Stimulated activated CD4-positive, alpha-beta T cell treated with anti-CD3 and anti-CD28 coated beads, Interleukin-12 subunit alpha, Interleukin-12 subunit beta, amount 100 ng/mL, for 4 hours (primary cell): ENCODE measurements at places on chromosomes 16 and 17.

DNA sequence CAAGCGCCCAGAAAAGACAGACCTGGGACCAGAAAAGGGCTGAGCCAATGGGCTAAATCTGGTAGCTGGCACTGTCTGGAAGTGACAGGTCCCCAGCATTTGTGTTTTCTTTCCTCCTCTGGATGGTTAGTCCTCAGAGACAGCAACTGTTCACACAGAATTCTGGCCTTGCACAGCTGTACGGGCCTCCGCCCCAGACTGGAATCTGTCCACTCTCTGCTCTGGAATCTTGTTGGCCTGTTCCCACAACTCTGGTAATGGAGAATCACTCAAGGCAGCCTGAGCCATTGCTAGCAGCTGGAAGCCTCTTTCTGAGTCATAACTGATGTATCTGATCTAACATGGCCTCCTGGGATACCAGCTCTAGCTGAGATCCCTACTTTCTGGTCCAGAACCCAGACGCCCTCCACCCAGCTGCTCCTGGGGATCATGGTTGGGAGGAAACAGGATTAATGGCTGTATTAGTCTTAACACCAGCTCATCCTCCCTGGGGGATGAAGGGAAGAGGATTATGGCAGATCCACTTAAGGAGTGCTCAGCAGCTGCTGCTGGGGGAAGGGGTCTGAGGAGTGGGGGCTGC lies 9.1 kb downstream of the ZNF668 start:
- DNase-seq: no peak

GRCh38 chr16:86133847-86134375 lies 234.9 kb downstream of the IRF8 start:
- no peak for DNase-seq

DNA sequence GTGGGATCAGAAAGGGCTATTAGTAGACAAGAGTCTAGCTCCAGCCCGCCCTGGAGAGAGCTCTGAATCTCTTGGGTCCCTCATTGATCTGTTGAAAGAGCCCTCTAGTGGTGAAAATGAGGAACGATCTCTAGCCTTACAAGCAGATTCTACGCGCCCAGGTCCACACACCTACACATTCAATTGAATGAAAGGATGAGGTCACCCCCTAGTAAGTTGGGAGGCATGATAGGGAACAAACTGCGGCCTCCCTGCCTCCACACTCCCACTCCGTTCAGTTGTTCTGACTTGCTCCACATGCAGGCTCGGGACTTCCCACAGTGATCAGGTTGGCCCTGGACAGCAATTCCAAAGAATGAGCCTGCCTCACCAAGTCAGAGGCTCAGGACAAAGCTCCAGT lies 2.9 kb upstream of the CACNG3 start:
- DNase-seq: peak; percentile 14

GRCh38 chr16:55709801-55710200 lies 54.0 kb downstream of the SLC6A2 start:
- DNase-seq: no peak

- DNase-seq: no peak
Measured at GRCh38 chr17:6479622-6480302, 35.5 kb downstream of the PIMREG start.

DNA sequence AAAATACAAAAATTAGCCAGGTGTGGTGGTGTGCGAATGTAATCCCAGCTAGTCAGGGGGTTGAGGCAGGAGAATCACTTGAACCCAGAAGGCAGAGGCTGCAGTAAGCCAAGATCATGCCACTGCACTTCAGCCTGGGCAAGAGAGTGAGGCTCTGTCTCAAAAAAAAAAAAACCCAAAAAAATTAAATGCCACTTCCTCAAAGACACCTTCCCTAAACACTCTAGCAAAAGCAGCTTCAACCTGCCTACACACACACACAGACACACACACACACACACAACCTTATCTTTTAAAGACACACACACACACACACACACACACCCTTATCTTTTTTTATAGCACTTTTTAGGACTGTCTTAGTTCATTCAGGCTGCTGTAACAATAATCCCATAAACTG lies 201.7 kb upstream of the PSMD7 start:
- DNase-seq: no peak

DNA sequence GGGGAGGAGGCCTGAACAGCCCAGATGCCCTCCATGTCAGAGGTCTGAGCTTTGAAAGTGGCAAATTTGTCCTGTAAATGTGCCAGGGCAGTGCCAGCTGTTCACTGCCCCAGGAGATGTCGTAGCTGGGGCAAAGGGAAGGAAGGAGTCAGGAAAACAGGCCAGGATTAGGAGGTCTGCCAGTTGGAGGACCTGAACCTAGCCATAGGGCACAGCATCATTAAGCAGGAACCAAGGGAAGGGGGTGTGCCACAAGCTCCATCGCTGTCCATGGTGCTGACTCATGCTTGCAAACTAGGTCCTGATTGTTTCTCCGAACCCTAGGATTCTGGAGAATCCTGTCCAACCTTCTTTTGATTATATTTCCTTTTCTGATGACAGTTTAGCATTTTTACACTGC lies 124.2 kb downstream of the TMEM132E start:
- peak; percentile 3 for DNase-seq

DNA sequence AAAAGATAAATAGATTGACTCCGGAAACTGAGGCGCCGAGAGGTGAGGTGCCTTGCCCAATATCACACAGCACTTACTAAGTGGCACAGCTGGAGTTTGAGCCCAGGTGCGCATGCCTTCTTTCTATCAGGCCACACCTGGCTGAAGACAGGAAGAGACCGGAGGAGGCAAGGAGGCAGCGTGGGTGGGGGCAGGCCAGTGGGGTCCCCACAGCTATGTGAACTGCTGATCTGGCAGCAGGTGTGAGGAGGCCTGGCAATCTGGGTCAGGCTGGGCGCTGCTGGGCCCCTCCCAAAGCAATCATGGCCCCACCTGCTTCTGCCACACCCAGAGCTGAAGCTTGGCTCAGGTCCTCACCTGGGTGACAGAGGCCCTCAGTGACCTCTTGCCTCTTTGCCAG lies 1.9 kb upstream of the GDPD3 start:
- no peak for DNase-seq

DNA sequence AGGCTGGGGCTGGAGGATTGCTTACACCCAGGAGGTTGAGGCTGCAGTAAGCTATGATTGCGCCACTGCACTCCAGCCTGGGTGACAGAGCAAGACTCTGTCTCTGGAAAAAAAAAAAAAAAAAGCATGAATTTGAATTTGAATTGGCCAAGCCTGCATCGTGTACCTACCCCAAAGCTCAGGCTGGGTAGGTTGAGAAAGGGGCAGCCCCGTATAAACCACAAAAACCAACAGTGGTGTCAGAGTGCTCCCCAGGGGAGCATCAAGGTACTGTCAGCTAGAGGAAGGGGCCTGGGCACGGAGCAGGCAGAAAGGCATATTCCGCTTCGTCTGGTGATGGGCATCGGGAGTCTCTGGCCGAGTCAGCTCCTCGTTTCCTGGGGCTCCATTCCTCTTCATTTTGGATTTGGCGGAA lies 40.9 kb downstream of the RAP1GAP2 start:
- peak; percentile 28 for DNase-seq

DNA sequence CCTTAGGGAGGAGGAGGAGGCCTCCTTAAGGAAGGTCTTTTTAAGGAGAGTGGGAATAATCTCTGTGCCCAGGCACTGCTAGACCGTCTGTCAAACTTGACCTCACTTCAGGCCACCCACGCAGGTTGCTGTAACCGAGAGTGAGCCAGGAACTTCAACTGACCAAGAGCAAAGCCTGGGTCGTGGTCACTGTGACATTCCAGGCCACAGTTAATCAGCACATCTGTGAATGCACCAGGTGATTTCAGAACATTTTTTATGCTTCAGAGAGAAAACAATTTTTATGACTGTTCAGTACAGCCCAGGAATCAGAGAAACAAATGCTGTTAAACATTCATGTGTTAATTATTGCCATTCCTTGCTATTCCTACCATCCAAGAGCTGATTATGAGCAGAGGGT lies 226.6 kb upstream of the ASIC2 start:
- no peak for DNase-seq

DNA sequence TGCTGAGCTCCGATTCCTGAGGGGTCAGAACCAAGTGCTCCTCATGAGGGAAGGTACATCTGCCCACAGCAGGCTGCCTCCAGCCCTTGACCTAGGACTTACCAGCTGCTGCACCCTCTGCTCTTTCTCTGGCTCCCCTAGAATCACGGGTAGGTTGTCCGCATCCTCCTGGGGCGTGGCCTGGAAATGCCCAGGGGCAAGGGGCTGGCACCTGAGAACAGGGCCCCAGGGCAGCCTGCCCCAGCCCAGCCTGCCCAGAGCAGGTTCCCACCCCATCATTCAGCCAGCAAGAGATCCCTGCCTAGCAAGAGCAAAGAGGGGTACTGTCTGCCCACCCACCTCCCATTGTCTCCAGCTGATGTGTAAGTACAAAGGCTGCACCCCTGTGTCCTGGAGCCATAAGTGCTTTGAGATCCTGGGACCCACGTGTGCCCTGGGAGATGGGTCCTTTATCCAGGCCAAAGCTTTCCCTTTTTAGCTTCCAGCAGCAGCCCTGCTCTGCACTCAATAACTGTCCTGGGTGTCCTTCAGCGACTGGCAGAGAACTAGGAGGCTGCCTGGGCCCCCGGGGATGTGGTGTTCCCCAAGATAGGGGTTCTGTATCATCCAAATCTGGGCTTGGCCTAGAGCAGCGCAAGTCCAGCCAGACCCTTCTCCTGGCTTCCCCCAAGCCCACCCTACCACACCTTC lies 5.1 kb downstream of the TSPOAP1 start:
- DNase-seq: no peak

- no peak for DNase-seq
Measured at GRCh38 chr17:41107941-41108450, 2.8 kb downstream of the KRTAP4-9 start.

DNA sequence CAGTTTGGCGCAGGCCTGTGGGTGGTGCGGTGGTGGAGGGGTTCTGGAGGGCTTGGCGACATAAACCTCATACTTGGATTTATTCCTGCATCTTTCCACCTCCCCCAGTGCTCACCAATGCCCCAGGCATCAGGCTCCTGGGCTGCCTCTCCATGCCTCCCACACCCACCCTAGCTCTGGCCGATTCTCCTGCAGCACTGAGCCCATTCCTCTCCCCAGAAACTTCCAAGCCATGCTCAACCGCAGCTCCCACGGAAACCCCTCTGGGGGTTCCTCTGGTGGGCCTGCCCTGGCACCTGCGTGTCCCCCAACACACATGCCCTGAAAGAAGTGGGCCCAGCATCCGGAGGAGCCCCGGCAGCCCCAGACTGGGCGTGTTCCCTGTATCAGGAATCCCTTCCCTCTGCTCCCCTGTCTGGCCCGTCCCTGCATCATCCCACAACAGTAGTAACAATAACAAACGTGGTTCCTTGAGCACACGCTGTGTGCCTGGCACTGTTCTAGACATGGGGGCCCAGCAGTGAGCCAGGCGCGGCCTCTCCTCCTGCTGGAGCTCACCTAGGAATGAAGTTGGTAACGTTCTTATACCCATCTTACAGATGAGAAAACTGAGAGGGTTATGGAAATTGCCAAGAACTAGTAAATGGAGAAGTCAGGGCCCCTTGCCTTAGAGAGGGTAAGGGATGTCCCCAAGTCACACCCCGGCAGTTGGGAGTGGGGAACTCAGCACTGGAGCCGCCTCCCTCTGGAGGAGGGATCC lies 2.3 kb downstream of the PRSS21 start:
- DNase-seq: no peak

GRCh38 chr16:82016263-82016662 lies 5.0 kb upstream of the SDR42E1 start:
- DNase-seq: no peak

DNA sequence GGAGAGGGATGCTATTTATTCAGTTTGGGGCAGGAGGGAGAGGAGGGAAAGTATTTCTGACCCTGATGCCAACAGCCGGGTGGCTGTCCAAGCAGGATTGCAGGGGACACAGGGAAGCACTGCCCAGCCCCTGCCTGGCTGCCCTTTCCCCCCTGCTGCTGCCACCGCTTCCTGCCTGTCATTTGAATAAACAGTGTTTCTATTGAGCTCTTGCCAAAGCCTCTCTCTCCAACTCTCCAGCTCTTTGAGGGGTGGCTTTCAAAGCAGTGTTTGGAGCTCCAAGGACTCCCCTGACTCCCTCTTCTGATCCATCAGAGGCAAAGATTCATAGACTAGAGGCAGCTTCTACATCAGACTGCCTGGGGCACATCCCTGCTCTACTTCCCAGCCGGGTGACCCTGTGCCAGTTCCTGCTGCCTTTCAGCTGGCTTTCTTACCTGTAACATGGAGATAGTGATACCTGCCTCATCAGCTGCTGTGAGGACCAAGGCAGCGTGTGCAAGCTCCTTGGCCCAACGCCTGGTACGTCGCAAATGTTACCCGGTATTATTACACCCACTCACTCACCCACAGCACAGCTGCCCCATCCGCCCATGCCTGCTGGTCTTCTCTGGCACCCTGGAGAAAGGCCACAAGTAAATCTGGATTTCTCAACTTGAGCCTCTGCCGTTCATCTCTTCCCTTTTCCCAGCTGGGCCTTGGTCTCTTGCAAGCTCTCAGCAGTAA lies 9.5 kb downstream of the PROCA1 start:
- no peak for DNase-seq

GRCh38 chr16:89407282-89407924 lies 83.0 kb downstream of the ANKRD11 start:
- no peak for DNase-seq

DNA sequence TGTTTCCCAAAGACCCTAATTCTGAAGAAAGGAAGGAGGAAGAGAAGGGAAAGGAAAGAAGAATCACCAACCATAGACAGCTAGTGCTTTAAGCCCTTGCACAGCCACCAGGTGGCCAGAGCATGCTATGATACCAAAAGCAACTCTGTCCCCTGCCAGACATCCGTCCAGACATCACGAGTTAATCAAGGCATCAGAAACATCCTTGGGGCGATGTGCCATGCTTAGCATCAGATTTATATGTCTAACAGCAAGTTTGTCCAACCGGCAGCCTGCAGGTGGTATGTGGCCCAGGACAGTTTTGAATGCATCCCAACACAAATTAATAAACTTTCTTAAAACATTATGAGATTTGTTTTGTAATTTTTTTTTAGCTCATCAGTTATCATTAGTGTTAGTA lies 2.9 kb upstream of the CRYBA1 start:
- DNase-seq: no peak

GRCh38 chr17:80316927-80317705 lies 56.5 kb downstream of the RNF213 start:
- no peak for DNase-seq

- no peak for DNase-seq
Measured at GRCh38 chr17:38996660-38997337, 29.6 kb upstream of the FBXO47 start.
